ENCODE measurements at places on chromosomes 7 and 10. TPM values are rescaled to one million over a fixed set of nuclear protein-coding genes. Genes with fewer than 3 reads are reported as not detected.

Gene BBIP1
- total RNA-seq = 14.9 TPM

Gene SEMA3E
- 0.34 TPM for total RNA-seq

Gene KDM7A
- 31.5 TPM for total RNA-seq

Gene DLX6
- not detected for total RNA-seq

Gene INPP5A
- total RNA-seq = 40.9 TPM

Gene CALML5
- total RNA-seq = not detected

Gene PRSS1
- not detected for total RNA-seq

Measured in psoas muscle (tissue), 8 donors.